ENCODE measurements at places on chromosomes 16 and 17.

GRCh38 chr16:89142474-89143195, 28.9 kb upstream of the CDH15 start:
- DNase-seq, result no peak

DNA sequence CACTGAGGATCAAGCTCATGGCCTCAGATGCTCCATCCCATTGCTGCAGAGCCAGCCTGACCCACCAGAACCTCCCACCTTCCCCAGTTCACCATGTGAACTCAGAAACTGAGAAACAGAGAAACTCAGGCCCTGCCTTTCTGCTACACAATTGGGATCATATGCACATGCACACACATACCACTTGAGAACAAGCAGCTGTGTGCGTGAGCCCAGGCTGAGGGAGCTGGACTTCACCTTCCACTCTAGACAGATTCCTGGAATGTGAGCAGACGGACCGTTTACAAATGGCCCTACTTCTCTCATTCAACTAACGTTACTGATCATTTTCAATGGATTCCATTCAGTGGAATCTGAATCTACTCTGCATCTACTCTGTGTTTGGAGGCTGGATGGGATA, 1.7 kb upstream of the SPEM2 start:
- DNase-seq, result no peak

- no peak for DNase-seq
Measured at GRCh38 chr17:49528966-49529365, 33.9 kb downstream of the NGFR start.

- no peak for DNase-seq
Measured at GRCh38 chr17:11925262-11926021, 71.8 kb downstream of the ZNF18 start.

DNA sequence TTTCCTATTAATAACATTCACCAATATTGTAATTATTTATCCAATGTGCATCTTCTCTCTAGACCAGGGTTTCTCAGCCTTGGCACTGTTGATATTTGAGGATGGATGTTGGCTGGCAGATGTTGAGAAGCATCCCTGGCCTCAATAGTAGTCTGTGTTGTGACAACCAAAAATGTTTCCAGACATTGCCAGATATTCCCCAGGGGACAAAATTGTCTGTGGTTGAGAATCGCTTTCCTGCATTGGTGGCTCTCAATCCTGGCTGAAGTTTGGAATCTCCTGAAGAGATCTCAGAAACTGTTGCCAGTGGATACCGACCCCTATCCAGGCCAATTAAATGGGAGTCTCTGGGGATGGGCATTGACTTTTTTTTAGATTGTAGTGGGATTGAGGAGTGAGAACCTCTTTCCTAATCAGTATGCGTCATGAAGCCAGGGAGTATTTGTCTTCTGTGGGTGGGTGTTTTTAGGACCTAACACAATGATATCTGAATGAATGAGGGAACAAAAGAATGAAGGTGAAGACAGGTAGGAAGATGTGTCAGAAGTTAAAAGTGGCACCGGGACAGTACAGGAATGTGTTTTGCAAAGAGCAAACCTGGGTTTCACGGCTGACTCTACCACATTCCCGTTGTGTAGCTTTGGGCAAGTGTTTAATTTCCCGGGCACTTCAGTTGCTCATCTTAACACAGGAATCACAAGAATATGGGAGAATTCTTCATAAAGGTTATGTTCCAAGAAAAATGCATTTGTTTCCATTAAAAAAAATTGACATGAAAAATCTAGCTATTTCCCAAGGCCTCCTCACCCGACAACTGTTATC, 24.3 kb downstream of the HSD17B2 start:
- DNase-seq, result no peak

GRCh38 chr16:52384378-52384777, 162.6 kb downstream of the TOX3 start:
- DNase-seq, result no peak

DNA sequence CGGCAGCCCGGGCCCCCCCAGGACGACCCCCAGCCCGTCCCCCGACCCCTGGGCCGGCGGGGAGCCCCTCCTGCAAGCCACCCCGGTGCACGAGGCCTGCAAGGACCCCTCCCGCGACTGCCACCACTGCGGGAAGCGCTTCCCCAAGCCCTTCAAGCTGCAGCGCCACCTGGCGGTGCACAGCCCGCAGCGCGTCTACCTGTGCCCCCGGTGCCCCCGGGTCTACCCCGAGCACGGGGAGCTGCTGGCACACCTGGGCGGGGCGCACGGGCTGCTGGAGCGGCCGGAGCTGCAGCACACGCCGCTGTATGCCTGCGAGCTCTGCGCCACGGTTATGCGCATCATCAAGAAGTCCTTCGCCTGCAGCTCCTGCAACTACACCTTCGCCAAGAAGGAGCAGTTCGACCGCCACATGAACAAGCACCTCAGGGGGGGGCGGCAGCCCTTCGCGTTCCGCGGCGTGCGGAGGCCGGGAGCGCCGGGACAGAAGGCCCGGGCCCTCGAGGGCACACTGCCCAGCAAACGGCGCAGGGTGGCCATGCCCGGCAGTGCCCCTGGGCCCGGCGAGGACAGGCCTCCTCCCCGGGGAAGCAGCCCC, 15.6 kb upstream of the ZFPM1 start:
- peak; percentile 56 for DNase-seq

DNA sequence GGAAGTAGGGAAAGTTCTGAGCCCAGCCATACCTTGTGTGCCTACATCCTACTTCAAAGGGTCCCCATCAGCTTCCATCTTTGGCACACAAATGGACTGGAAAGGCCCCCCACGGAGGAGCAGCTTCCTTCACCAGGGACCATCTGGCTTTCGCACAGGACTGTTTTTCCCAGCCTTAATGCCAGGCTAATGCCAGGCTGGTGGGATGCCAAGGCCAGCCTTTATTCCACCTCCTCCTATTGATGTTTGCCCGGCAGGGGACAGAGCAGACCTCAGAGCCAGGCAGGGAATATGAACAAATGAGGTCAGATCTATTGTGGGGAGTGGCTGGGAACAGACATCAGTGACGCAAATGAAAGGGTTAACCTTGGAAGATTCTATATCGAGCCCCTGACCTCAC, 5.7 kb downstream of the GPR179 start:
- no peak for DNase-seq

GRCh38 chr17:81403671-81404534, 8.6 kb downstream of the BAHCC1 start:
- no peak for DNase-seq

DNA sequence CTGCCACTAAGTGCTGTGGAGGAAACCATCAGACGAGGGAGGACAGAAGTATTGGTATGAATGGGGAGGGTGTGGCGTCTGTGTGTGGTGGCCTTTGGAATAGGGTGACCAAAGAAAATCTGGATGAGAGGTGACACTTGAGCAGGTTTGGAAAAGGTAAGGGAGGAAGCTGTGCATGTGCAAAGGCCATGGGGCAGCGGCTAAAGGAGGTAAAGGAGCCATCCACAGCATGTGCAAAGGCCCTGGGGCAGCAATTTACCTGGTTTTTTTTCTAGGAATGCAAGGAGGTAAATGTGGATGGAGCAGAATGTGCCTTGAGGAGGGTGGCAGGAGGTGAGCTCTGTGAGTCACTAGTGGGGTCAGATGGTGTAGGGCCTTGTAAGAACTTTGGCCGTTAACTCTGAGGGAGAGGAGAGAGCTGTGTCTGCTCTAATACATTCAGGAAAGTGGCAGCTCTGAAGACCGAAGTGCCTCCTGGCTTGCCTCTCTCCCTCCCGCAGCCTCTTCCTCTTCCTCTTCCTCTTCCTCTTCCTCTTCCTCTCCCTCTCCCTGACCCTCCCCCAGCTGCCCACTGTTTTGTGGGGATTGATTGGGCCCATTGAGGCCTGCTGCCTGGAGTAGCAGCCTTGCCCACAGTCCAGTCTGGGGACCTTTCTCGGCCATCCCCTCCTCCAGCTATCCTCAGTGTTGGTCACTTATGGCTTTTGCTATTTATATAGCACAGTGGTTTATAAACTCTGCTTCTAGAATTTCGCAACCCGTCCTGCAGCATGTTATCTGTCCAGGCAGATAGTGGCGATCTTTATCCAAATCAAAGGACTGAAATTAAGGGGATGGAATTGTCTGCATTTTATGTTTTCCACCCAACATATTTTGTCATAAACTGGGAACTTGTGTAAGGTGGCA, 38.7 kb downstream of the CMIP start:
- no peak for DNase-seq

DNA sequence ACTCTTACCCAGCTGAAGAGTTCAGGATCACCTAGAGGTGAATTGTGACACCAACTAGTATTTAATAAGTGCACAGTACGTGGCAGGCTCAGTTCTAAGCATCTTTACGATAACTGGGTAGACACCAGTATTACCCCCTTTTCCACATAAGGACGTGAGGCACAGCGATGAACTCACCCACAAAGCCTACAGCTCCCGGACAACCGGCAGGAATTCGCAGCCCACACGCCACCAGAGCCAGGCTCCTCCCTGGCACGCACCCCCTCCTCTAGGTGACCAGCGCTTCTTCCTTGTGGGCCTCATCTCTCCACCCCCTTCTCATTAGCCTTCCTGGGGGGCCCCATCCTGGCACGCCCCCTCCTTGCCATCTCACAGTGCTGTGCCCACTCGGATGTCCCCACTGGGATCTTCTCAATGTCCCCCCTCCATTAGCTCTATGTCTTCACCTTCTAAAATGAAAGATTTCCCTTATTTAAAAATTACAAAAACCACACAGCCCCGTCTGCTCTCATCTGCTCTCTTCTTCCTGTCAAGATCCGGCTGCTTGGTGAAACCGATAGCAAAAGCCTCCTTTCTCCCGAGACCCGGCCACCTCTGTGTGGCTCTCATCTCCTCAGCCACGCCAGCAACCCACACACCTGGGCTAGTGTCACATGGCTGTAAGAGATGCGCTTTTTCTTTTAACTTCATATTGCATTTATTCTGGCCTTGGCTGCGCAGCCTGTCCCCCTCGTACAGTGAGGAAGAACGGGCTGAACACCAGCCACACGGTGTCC, 20.8 kb downstream of the IFT140 start:
- no peak for DNase-seq

DNA sequence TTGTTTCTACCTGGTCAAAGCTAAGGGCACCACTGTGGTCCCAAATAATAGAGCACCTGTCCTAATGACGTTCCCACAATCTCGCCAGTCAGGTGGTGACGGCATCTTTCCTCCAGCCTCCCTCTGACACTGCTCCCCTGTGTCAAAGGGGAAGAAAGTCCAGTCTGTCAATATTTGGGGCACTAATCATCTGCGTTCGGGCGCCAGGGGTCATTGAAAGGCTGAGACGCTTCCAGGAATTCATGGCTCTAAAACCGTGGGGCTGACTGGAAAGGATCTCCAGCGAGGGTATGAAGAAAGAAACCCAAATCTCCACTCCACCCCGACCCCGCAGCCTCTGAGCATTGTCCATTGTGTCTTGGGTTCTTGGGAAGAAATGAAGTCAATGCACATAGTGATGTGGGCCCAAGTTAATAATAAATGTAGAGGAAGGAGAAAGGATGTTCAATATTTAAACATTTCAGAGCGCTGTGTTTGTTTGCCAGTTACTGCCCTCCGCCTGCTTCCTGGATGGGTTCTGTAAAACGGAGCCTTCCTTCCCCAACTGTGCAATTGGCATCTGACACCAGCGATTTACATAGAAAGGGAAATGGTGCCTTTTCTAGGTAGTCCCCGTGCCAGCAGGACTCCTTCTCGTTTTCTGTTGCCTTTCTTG, 103.2 kb downstream of the SOCS1 start:
- no peak for DNase-seq

GRCh38 chr17:62653826-62654761, 26.6 kb downstream of the MRC2 start:
- no peak for DNase-seq

DNA sequence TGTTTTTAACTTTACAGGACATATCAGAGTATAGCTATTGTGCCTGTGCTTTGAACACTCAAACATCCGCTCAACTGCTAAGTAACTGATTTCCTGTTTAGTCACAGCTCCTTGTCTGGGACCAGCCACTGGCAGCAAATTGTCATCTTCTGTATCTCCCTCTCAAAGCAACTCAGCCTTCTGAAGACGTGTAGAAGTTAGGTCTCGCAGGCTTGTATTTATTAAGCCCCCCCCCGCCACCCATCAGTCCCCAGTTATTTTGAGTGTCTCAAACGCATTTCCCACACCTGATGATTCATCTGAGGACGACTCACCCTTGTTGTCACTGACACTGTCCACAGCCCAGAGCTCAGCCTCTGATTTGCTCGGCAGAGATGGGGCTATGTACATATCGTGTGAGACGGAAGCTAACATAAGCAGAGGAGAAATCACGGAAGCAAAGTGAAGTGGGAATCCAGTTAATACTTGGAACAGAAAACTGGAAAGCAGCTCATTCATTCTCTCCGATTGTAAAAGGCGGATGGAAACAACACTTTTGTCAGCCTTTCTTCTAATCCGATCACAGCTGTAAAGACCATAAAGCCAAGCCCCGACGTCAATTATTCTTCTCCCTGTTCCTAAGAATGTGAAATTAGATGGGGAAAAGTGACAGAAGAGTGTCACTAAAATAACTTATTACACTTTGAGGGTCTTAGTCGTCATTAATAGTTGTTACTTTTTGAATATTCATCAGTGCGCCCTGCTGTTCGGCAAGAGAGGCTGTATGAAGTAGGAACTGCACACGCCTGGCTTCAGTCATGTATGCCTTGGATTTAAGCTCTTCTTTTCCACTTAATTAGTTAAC, 64.2 kb downstream of the PITPNC1 start:
- DNase-seq, result peak; percentile 38

DNA sequence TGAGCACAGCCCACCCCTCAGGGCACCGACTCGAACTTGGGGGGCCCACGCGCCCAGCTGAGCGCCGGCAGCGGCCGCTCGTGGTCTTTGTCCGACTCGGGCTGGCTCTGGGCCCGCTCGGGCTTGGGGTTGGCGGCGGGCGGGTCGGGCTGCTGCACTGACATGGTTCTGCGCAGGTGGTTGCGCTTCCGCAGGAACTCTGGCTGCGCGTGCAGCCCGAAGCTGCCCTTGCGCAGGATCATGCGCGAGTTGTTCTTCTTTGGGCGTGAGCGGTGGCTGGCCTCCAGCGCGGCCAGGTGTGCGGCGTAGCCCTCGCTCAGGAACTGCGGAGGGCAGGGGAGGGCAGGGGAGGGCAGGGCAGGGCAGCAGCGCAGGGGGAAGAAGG, 11.1 kb downstream of the PIMREG start:
- DNase-seq, result peak; percentile 59

- no peak for DNase-seq
Measured at GRCh38 chr16:64417711-64418227, 704.1 kb downstream of the CDH11 start.

DNA sequence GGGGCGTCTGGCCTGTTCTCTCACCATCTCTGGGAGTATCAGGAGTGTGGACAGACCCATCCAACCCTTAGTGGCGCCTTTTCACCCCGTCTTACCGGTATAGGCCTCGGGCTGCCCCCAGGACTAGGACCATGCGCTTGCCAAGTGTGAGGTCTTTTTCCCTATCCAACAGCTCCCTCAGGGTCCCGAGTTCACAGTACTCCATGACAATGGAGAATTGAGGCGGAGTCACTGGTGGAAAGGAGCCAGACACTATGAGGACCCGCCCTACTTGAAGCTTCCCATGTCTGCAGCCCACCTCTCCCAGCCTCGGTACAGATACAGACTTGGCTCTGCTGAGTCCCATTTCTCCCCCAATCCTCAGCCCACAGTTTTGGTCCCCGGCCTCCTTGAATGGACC, 15.9 kb upstream of the RFWD3 start:
- DNase-seq, result no peak

Measured in GM06990 (cell line).